ENCODE measurements at places on chromosomes 11 and 22.

DNA sequence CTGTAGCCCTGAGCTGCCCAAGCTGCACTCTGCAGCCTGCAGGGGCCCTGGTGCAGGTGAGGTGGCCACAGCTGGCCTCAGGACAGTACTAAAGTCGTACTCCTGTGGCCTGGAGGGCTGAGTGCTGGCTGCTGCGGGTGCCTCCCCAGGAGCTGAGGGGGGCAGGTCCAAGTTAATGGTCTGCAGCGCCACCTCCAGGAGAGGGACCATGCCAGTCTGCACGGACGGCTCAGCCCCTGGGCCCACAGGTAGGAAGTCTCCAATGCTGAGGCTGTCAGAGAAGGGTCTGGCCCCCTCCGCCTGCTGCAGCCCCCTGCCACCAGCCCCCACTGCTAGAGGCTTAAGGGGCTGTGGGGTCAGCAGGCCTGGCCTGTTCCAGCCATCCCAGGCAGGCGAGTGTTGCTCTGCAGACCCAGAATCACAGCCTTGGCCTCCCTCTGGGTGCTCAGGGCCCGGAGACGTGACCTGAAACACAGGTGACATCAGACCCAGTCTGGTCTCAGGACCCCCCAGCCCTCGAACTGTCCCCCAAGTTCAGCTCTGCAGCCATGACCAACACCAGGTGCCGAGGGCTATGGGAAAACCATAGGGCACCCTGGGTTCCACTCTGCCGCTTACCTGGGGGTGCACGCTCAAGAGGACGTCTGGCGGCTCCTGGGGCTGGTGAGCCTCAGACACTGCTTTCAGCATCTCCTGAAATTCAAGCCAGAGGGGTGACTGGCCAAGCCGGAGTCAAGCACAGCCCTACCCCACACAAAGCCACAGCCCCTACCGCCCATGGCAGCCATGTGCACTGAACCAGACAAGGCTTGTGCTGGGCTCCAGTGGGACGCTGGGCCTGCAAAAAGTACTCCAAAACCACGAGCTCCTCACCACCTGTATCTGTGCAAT, 20.8 kb downstream of the SELENOO start:
- DNase-seq = no peak

GRCh38 chr11:94926271-94926625, 47.1 kb downstream of the CWC15 start:
- DNase-seq = no peak

DNA sequence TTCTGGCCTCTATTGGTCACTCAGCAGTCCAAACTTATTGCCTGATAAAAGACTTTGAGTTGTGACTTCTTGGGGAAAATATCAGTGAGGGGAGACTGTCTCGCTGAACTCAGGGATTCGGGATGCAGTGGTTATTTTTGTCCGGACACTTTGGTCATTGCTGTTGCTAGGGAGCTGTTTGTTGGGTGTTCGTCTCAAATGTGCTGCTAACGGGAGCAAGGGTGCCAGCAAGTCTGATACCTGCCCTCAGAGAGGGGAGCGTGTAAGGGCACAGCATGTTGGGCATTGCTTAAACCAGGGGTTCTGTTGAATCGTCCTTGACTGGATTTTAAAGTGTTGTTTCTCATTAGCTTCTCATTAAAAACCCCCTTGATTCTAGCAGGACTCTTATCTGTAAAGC, 49.2 kb upstream of the SLC25A18 start:
- DNase-seq = no peak

DNA sequence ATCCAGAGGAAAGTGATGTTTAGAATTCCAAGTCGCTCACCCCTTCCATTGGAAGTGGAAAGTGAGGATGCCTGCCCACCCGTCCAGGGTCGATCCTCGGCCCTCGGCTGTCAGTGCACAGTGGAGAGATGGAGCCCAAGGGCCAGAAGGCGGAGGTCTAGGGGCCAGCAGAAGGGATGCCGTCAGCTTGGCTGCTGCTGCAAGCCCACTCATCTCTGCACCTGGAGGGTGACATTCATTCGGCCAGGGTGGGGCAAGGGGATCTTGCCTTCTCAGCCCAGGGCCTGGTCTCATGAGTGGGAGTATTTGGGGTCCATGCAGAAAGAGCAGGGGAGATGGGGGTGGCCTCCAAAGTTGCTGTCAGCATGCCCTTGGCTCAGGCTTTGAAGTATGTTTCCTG, 30.7 kb downstream of the LINC01488 start:
- no peak for DNase-seq

- DNase-seq = no peak
Observed at GRCh38 chr11:76903325-76903724, 42.6 kb downstream of the ACER3 start.

GRCh38 chr11:10041748-10042446, 252.1 kb downstream of the SBF2 start:
- DNase-seq = no peak
